ENCODE measurements at places on chromosomes 16 and 17. TPM values are rescaled to one million over a fixed set of nuclear protein-coding genes. Genes with fewer than 3 reads are reported as not detected.
A peak's percentile ranks its signal among the peaks of the same experiment; 100 is the strongest.

BANP gene
- 32.3 TPM for total RNA-seq

ZCCHC14 gene
- 28.4 TPM for total RNA-seq

DNA sequence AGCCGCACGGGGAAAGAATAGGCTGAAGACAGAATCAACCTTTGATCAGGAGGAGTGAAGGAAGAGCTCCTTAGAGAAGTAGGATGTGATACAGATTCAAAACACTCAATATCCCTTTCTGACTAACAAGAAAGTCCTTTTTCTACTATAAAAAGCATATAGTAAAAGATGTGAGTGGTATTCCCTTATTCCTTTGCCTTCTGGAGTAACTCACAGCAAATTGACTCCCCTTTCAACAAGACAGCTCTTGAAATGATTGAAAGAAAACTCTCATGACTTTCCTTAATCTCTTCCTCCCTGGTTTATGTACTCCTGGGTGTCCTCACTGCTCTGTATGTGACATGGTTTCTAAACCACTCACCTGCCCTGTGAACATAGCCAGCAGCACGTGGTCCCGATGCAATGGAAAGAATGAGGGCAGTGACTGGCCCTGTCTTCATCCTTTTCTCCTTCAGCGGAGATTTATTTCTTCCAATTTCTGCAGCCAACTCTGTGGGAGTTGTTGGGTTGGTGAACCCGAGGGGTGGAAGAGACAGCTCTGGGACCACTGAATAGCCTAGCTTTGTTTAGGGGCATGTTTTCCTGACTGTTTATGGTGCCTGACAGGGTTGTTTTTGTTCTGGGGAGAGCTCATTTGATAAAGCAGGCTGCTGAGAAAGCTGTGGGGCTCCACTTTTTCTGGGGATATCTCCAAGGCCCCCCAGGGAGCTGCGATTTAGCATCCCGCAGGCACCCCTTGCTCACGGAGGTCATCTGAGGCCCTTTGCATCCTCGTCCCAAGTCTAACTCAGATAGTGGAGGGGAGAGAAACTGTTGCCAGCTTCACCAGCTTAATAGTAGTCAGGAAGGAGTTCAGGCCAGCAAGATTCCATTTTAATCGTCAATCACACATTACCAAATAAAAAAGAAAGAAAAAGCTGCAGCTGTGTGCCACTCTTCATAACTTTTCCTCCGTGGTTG is 46.7 kb downstream of the MAP2K6 start:
- DNase-seq = no peak

CLEC10A gene
- total RNA-seq = 14.7 TPM

GRCh38 chr17:55330344-55330933 is 65.7 kb downstream of the HLF start:
- DNase-seq = no peak

- no peak for DNase-seq
These were observed 9.7 kb upstream of the CIAO3 start for GRCh38 chr16:750485-750884.

- DNase-seq = no peak
These were observed 33.5 kb downstream of the GRB2 start for GRCh38 chr17:75371981-75372380.

- DNase-seq = peak; percentile 53
These were observed 61.9 kb downstream of the BANP start for GRCh38 chr16:88013091-88013609.

CD300C gene
- 1.7 TPM for total RNA-seq

DNA sequence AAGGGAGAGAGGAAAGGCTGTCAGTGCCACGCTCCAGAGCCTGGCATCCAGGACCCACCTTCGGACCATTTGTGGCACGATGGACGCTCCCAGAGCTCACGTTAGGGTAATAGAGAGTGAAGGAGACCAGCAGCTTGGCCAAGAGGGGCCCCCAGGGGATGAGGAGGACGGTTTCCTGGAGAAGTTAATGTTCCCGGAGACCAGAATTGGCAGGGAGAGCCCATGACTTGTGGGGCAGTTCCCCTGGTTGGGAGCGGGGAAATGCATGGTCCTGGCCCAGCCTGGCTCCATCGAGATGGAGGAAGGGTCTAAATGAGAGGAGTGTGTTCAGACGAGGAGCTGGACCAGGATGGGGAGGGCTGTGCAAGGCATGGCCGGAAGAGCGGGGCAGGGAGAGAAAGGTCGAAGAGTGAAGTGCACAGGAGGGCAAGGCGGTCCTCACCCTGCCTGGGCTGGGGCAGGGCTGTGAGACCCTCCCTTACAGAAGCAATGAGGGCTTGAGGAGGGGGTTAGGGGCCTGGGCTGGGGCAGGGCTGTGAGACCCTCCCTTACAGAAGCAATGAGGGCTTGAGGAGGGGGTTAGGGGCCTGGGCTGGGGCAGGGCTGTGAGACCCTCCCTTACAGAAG is 2.9 kb upstream of the HIC1 start:
- no peak for DNase-seq

- peak; percentile 91 for DNase-seq
These were observed 6.3 kb downstream of the TBC1D16 start for GRCh38 chr17:80029258-80029974.

HCRT gene
- total RNA-seq = not detected

DNA sequence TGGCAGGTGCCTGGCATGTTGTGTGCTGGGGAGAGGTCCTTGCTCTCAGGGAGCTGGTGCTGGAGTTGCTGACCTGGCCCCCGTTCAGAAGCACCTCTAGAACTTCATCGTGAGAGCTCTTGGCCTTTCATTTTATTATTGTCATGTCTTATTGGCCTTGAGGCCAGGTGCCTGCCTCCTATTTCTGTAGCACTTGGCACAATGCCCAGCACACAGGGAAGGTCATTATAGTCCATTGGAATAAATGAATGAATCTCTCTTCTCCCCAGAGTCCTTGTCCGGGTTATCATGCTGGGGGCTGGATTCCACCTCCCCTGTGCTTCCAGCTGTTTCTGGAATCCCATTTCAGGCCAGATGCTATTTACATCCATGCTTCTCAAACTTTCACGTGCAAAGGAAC is 169.2 kb downstream of the HAPSTR1 start:
- no peak for DNase-seq

GRCh38 chr16:87570572-87570937 is 31.8 kb upstream of the JPH3 start:
- DNase-seq = no peak
